Stimulated activated CD8-positive, alpha-beta memory T cell treated with anti-CD3 and anti-CD28 coated beads, Interleukin-7, amount 100 ng/mL, for 48 hours (primary cell): ENCODE measurements at places on chromosomes 2 and 18.

DNA sequence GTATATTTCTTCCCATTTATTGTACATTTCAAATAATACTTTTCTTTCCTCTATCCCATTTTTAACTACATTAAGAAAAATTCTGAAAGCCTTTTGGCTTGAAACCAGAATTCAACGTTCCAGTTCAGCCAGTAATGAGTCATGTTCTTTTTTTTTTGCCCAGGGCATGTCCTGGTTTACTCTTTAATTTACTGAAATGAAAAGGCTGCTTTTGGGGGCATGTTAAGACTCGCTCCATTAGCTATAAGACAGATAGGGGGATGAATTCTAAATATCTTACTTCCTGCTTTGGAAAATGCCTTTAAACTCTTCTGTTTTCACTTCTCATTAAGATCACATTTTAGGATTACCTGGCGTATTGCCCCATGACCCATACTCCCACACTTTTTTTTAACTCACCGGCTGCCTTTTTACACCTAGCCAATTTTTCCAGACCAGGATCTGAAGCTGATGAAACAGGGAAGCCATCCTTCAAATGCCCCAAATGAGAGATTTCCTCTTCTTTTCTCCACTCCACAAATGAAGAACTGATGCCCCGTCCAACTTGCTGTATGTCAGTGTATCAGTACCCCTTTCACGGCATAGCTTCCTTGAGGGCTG, 585 bp downstream of the ABCA12 start:
- DNase-seq = no peak

- no peak for DNase-seq
These were observed 1293.7 kb upstream of the SLC39A10 start for GRCh38 chr2:194363295-194363694.

DNA sequence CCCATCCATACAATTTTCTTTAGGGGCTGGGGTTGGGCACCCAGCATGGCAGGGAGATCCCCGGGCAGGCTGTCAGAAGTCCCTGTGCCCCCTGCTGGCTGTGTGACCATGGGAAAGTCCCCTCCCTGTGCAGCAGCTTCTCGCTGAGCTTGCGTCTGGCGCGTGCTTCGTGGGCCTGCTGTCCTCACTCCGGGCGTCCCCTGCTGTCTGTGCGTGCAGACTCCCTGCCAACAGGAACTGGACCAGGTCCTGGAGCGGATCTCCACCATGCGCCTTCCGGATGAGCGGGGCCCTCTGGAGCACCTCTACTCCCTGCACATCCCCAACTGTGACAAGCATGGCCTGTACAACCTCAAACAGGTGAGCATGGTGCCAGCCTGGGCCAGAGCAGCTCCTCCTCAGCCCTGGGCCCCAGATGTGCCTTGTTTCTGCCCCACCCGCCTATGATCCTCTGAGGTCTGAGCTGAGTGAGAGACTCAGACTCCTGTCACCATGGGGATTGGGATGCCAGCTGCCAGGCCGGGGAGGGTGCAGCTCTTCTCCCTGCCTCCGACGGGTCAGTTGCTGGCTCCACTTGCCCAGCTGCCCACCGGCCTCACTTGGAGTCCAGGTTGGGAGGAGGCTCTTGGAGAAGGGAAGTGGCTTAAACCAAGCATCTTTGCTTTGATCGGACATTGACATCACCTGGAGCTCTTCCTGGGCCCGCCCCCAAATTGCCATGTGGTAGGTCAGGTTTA, 28.6 kb downstream of the IGFBP2 start:
- no peak for DNase-seq

DNA sequence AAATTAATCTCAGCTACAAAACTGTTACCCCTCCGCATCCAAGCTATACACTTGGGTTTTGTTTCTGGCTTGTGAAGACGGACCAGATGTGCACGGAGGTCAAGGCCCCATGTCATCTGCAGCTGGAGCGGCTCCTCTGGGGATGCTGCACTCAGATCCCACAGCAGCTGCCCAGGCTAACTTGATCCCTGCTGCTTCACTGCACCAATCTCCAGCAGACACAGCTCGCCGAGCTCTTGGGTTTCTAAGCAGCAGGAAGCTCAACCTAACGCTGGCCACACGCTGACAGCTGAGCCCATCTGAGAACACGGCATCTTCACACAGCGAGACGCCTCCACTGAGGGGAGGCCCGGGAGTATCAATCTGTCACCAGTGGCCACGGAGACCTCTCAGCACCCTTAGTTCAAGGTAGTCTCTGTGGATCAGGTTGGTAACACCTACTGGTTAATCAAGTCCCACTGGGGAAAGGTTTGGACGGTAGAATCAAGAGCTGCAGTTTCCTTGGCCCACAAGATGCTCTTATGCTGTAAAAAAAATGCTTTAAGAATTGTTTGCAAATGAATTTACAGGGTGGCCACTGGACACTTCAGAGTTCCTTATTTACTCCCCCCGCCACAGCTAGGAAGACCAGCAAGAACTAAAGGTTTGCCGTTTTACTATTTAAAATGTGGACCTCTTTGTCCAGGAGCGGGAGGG, 67.5 kb downstream of the EMILIN2 start:
- no peak for DNase-seq

DNA sequence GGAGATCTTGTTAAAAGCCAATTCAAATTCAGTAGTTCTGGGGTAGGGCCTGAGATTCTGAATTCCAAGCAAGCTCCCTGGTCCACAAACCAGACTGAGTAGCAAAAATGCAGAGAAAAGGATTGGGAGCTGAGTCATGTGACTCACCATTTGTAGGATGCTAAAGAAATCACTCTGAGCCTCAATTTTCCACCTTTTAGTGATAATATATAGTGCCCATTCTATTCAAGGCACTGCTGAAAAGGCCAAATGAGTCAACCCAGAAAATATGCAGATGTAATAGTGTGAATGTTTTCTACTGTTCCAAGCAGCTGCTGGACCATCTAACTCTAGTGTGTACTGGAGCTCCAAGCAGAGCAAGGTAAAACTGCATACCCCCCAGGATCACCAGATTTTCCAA, 47.2 kb downstream of the SLC14A2 start:
- DNase-seq = no peak

GRCh38 chr2:159640176-159640575, 23.8 kb upstream of the BAZ2B start:
- no peak for DNase-seq

GRCh38 chr2:138454761-138455160, 46.8 kb upstream of the SPOPL start:
- no peak for DNase-seq

- no peak for DNase-seq
These were observed 323.4 kb upstream of the RBMS1 start for GRCh38 chr2:160816916-160817499.

GRCh38 chr2:161843936-161844335, 219.7 kb downstream of the SLC4A10 start:
- no peak for DNase-seq

DNA sequence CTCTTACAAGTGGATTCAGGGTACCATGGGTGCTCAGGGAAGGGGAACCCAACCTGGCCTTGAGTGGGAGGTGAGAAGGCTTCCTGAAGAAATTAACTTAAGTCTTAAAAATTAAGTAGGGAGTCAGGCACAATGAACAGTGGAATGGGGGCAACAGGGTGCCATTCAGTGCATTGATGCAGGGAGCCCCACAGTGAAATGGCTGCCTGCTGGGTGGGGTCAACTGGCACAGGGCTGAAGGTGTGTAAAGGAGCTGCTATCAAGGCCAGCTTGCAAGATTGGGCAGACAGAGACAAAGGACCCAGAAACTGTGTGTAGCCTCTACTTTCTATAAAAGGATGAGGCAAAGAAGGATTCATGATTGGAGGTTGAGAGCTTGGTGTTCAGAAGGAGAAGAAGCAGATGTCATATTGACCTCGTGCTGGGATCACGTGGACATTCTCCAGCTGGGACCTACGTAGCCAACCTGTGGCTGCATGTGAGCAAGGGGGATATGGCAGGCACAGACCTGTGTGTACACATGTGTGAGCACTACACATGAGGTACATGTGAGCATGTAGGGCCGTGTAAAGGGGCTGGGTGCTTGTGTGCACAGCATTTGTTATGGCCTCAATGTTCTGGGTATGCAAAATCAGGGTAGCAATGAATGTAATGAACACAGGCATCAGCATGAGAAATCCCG, 209.5 kb upstream of the HAAO start:
- DNase-seq = no peak

DNA sequence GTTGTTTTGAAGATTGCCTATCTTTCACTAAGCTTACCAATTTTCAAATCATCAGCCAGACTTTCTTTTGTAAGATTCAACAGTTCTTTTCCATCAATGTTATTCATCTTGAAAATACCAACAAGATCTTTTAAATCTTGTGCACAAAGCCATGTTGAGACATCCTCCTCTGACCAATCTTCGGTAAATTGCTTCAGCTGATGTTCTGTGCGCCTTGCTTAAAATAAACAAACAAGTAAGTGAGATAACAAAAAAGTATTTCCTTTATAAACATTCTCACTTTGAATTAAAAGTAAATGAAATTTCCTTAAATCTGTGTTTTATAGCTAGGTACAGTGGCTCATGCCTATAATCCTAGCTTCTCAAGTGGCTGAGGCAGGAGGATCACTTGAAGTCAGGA, 30.3 kb downstream of the WDSUB1 start:
- DNase-seq = no peak

DNA sequence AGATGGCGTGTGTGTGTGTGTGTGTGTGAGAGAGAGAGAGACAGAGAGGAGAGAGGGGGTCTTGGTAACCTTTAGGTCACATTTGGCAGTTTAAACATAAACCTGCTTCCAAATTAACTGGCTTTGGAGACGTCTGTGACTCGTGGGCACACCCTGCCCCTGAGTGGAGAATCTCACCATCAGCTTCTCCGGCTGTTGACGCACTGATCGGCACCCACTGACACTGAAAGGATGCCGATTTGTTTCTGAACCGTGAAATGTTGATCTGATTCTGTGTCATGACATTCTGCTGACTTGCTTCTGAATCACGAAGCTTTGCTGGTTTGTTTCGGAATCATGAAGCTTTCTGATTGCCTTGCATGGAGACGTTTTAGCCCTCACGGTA, 114.7 kb downstream of the RTP5 start:
- DNase-seq = no peak

GRCh38 chr2:212595036-212595654, 56.5 kb upstream of the ERBB4 start:
- no peak for DNase-seq

DNA sequence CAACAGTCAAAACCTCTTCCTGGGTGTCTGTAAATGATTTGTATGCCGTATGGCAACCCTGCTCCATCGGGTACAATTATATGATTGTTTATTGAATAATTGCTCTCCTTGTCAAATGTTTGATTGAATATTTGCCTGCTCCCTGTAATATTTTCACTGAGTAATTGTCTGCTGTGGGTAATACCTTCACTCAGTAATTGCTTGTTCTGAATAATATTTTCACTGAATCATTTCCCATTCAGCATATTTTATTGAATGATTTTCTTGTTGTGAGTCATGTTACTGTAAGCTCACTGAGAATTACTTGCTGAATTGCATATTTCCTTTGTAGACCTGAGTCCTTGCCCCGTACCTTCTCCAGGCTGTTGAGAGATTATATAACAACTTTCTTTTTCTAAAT, 535.2 kb downstream of the METTL4 start:
- DNase-seq = no peak

GRCh38 chr2:71938108-71938507, 209.6 kb downstream of the CYP26B1 start:
- DNase-seq = no peak
